ENCODE measurements at places on chromosomes 12 and 14.

DNA sequence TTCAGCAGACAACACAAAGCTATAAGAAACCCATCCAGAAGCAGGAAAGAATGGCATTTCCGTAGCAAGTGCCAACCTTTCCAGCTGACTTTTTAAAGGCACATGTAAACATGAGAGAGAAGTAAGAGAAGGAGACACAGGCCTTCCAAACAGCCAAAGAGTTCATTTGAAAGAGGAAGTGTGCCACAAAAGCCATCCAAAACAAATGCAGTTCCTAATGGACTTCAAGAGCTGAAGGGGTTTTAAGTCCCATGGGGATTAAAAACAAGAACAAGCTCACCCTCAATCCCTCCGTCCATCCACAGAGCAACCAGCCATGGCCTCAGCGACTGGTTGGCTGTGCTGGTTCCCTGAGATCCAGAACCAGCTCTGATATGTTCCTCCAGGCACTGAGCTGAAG lies 4.5 kb upstream of the DPF3 start:
- DNase-seq = no peak

GRCh38 chr12:64877363-64878004 lies 53.0 kb downstream of the TBC1D30 start:
- peak; percentile 63 for DNase-seq

- no peak for DNase-seq
These were observed 56.5 kb downstream of the PDE3A start for GRCh38 chr12:20424841-20425240.

DNA sequence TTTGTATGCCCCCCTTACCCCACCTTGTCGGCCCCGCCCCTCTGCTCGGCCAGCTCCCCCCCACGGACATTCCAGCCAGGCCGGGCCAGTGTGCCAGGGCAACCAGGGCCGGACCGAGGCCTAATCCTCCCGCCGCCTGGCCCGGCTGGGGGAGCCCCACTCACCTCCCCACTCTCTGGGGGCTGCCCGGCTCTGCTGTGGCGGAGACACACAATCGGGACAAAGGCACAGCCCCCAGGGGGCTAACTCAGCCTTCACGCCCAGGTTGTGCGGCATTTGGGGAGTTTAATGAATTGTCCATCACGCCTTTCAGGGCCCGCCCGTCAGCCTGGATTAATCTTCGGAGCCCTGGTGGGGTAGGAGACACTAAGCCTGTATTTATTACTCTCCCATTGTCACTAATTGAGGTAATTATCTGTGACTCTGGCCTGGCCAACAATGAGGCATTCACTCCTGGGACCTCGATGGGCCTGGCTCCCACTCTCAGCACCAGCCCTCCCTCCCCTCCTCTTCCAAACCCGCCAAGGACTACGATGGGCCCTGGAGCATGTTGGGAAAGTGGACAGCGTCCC lies 8.7 kb downstream of the WNT1 start:
- no peak for DNase-seq

DNA sequence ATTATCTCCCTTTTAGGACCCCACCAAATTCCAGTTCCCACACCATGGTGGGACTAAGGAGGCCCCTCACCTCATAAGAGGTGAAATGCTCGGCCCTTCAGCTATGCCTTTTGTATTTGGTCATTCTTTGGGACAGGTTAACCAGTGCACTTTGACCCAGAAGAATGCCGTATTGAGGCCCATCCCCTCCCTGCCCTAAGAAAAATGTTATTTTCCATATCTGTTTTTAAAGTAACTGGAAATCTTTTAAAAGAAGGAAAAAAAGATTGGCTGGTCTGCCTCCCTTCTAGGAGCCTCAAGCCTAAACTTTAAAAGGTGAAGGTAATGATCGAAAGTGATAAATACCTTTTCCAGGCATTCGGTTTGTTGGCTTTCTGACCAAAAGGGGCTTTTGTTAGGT lies 5.7 kb upstream of the HOXC13 start:
- no peak for DNase-seq

GRCh38 chr14:52380294-52380693 lies 66.2 kb downstream of the PTGER2 start:
- DNase-seq = peak; percentile 57

DNA sequence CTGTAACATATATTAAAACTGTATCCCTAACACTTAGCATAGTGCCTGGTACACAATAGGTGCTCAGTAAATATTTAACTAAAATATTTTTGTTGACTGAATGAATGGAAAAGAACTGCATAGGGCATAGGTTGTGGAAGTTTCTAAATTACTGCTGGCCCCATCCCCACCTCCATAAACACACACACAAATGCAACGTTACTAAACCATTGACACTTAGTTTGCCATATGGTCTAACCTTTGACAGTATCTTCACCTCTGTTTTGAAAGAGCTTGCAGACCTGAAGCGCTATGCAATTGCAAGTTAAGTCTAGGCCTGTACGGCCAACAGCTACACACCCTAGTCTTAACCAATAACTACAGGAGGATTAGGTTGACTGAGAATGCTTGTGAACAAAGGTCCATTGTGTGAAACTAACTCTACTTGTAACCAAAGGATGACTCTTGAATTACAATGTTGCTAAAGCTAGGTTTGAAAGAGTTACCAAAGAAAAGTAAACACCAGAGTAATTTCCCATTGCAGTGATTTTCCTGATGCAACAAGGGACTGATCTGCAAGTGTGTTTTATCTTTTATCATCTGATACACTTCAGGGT lies 924 bp upstream of the MANSC1 start:
- DNase-seq = no peak

GRCh38 chr12:84760091-84760865 lies 152.3 kb downstream of the SLC6A15 start:
- no peak for DNase-seq

GRCh38 chr14:22887990-22888378 lies 5.0 kb downstream of the REM2 start:
- DNase-seq = peak; percentile 72

GRCh38 chr12:120515496-120515895 lies 13.5 kb downstream of the COQ5 start:
- no peak for DNase-seq

- no peak for DNase-seq
These were observed 836.6 kb upstream of the TMEM132C start for GRCh38 chr12:127430401-127430800.

DNA sequence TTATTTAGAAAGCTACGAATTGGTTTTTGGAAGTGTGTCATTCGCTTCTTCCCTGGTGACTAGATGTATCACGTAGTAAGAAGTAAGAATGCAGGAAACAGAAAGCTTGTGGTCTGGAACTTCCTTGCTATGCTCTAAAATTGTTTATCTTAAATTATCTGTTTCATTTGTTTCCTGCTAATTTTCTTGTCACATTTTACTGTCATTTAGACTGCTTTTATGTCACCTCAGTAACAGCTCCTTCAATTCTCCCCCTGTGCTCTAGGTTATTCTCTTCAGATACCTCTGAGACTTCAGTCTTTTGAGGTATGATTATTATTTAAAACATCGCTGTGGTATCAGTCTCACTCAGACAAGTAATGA lies 699 bp upstream of the CD69 start:
- DNase-seq = no peak
